Vagina (tissue), 2 donors: ENCODE measurements at places on chromosomes 11 and 22. TPM values are rescaled to one million over a fixed set of nuclear protein-coding genes. Genes with fewer than 3 reads are reported as not detected.
A peak's percentile ranks its signal among the peaks of the same experiment; 100 is the strongest.

GRCh38 chr11:124536520-124536919 is 6.9 kb downstream of the OR8B12 start:
- no peak for DNase-seq
- no peaks in the 10 kb centered on the region for H3K27me3 ChIP-seq
- H3K27ac ChIP-seq, result no peak overlapping the region
- no peaks in the 10 kb centered on the region for H3K36me3 ChIP-seq
- no peak overlapping the region for H3K4me3 ChIP-seq
- no peaks in the 10 kb centered on the region for H3K4me1 ChIP-seq

DNA sequence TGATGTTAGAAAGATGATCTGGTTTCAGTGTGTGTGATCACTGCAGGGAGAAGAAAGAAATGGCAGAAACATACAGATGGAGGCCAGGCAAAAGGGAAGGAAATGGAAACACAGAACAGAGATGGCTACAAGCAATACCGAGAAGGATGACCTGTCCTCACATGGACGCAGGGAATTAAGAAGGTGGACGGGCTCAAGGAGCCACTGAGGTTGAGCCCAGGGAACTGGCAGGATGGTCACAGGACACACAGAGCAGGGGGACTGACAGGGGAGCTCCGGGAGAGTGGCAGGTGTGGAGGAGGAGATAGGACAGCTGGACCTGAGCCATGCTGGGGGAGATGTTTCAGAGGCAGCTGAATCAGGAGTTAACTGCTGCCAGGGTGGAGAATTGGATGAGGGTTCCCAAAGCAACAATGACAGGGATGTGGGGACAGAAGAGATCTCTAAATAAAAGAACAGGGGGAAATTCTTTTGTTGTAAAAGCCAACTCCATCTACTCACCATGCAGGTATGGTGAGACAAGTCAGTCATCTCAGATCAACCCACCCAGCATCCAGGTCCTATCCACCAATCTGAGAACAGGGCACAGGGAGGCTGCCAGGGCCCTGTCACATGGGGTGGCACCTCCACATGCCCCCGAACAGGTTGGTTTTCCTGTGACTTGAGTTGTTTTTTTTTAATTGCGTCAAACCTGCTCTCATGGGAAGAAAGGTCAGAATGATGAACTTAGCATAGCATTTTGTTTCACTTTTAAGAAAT is 26.3 kb downstream of the KLHL22 start:
- DNase-seq, result no peak
- no peak overlapping the region for H3K4me3 ChIP-seq
- no peaks in the 10 kb centered on the region for H3K27me3 ChIP-seq
- H3K4me1 ChIP-seq, result no peaks in the 10 kb centered on the region
- no peaks in the 10 kb centered on the region for H3K36me3 ChIP-seq

- H3K36me3 ChIP-seq, result no peaks in the 10 kb centered on the region
- H3K4me1 ChIP-seq, result peaks cover 10% of the 10 kb centered on the region
- H3K27ac ChIP-seq, result no peak overlapping the region
Observed at GRCh38 chr11:75639762-75640181, 29.1 kb downstream of the MAP6 start.

GRCh38 chr11:64745189-64745520 is 1.2 kb upstream of the RASGRP2 start:
- no peak for DNase-seq
- H3K4me1 ChIP-seq, result peaks cover 51% of the 10 kb centered on the region
- peak overlapping the region; percentile 61 for H3K4me3 ChIP-seq
- peaks cover 7% of the 10 kb centered on the region for H3K27me3 ChIP-seq

DNA sequence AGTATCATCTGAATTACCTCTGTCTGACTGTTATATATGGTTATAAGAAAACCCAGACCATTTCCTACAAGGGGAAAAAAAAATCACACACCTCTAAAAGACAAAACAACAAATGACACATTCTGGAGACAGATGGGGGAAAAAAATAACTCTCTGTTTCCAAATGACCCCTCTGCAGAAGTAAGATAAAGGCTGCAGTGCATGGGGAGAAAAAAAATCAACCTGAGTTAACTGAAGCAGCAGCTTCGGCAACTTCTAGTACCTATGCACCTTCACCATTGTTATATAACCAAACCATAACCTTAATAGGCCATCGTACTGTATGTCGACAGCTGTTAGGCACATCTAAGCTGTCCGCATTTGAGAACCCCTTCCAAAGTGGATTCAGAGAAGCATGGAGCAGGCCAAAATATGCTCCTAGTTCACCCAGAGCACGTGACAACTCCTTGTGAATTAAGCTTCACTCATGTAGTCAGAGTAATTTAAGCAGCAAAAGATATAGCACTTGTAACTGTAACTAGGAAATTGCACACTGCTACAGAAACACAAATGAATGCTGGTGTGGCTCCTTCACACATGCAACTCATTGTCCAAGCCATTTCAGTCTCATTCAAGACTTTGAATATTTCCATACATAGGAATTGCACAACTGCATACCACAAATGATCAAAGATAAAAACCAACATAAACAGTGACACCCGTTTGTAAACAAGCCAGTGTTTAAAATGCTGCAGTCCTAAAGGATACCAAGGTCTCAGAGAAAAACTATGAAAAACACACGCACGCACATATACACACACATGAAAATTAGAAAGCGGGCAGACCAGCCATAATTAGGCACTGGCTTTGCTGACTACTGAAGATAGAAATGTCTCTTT is 2.7 kb downstream of the SIK3 start:
- H3K4me3 ChIP-seq, result peak overlapping the region; percentile 80
- H3K27me3 ChIP-seq, result no peaks in the 10 kb centered on the region
- peaks cover 52% of the 10 kb centered on the region for H3K4me1 ChIP-seq
- H3K36me3 ChIP-seq, result no peaks in the 10 kb centered on the region
- peak overlapping the region; percentile 97 for H3K27ac ChIP-seq
- no peak for DNase-seq

- no peaks in the 10 kb centered on the region for H3K36me3 ChIP-seq
- H3K4me3 ChIP-seq, result no peak overlapping the region
- no peak overlapping the region for H3K27ac ChIP-seq
- no peak for DNase-seq
- no peaks in the 10 kb centered on the region for H3K4me1 ChIP-seq
- no peaks in the 10 kb centered on the region for H3K27me3 ChIP-seq
Observed at GRCh38 chr11:7890417-7891172, 40.5 kb downstream of the OR10A6 start.

DNA sequence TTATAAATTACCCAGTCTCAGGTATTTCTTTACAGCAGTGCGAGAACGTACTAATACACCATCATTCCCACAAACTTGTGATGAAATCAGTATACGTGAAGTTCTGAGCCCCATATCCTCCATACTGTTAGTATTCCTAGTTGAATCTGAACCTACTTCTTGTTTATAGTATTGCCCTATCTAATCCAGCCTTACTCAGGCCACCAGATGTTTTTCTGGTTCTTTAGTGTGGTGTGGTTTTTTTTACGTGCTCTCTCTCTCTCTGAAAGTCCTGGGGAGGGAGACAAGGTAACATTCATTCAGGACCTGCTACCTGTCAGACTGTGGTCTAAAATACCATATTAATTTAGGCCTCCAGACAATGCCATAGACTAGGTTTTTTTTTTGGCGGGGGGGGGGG is 47.6 kb upstream of the TEAD1 start:
- no peak overlapping the region for H3K4me3 ChIP-seq
- DNase-seq, result no peak
- H3K4me1 ChIP-seq, result no peaks in the 10 kb centered on the region
- H3K27me3 ChIP-seq, result no peaks in the 10 kb centered on the region

DNA sequence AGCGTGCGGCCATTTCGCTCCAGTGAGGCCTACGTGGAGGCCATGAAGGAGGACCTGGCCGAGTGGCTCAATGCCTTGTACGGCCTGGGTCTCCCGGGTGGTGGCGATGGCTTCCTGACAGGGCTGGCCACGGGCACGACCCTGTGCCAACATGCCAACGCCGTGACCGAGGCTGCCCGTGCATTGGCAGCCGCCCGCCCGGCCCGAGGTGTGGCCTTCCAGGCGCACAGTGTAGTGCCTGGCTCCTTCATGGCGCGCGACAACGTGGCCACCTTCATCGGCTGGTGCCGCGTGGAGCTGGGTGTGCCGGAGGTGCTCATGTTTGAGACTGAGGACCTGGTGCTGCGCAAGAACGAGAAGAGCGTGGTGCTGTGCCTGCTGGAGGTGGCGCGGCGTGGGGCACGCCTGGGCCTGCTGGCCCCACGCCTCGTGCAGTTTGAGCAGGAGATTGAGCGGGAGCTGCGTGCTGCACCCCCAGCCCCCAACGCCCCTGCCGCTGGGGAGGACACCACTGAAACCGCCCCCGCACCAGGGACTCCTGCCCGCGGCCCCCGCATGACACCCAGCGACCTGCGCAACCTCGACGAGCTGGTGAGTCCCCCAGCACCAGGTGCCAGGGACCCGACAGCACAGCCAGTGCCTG is 1.8 kb downstream of the GAS2L1 start:
- no peaks in the 10 kb centered on the region for H3K27me3 ChIP-seq
- no peak for DNase-seq
- peak overlapping the region; percentile 89 for H3K27ac ChIP-seq
- H3K4me1 ChIP-seq, result peaks cover 52% of the 10 kb centered on the region
- H3K36me3 ChIP-seq, result no peaks in the 10 kb centered on the region

- peaks cover 91% of the 10 kb centered on the region for H3K4me1 ChIP-seq
- no peaks in the 10 kb centered on the region for H3K27me3 ChIP-seq
- peaks cover 37% of the 10 kb centered on the region for H3K36me3 ChIP-seq
- H3K4me3 ChIP-seq, result no peak overlapping the region
- peak overlapping the region; percentile 7 for H3K27ac ChIP-seq
- no peak for DNase-seq
Observed at GRCh38 chr22:39525658-39525975, 5.3 kb downstream of the ATF4 start.

GRCh38 chr11:933142-933851 is 7.6 kb downstream of the AP2A2 start:
- H3K27ac ChIP-seq, result peak overlapping the region; percentile 5
- H3K4me3 ChIP-seq, result no peak overlapping the region
- no peaks in the 10 kb centered on the region for H3K36me3 ChIP-seq
- H3K4me1 ChIP-seq, result peaks cover 75% of the 10 kb centered on the region
- DNase-seq, result no peak
- H3K27me3 ChIP-seq, result no peaks in the 10 kb centered on the region

- no peaks in the 10 kb centered on the region for H3K27me3 ChIP-seq
- H3K27ac ChIP-seq, result no peak overlapping the region
- H3K4me3 ChIP-seq, result no peak overlapping the region
- no peaks in the 10 kb centered on the region for H3K4me1 ChIP-seq
- DNase-seq, result no peak
- no peaks in the 10 kb centered on the region for H3K36me3 ChIP-seq
Observed at GRCh38 chr11:131899950-131900580, 529.6 kb downstream of the NTM start.

The CCDC73 gene
- not detected for total RNA-seq

The GAB4 gene
- not detected for total RNA-seq

The KCNK7 gene
- 12.0 TPM for total RNA-seq

The NLRP14 gene
- total RNA-seq, result not detected

The HEPHL1 gene
- total RNA-seq, result 1.7 TPM

The OR52I1 gene
- not detected for total RNA-seq
